ENCODE measurements at places on chromosomes 11 and 22. TPM values are rescaled to one million over a fixed set of nuclear protein-coding genes. Genes with fewer than 3 reads are reported as not detected.

Gene SNU13
- 181 TPM for total RNA-seq

Gene OR8A1
- not detected for total RNA-seq

Gene LRRC32
- total RNA-seq: 0.16 TPM

Gene PNPLA5
- 0.04 TPM for total RNA-seq

Gene PLET1
- total RNA-seq: not detected

Gene MOV10L1
- not detected for total RNA-seq

Gene OR52A1
- total RNA-seq: not detected

Gene NXPE2
- not detected for total RNA-seq

Gene FGF19
- 0.08 TPM for total RNA-seq

Gene CCDC188
- total RNA-seq: not detected
